A549 treated with dexamethasone at 1 μM for 4 hours (cell line): ENCODE measurements at places on chromosomes 4 and X. TPM values are rescaled to one million over a fixed set of nuclear protein-coding genes. Genes with fewer than 3 reads are reported as not detected.

The PPP2R2C gene
- 26.5 to 43.3 TPM (median 41.1 TPM) in 5 replicates for total RNA-seq

The SHROOM2 gene
- total RNA-seq = 0.81 to 1.1 TPM (median 0.99 TPM) in 5 replicates

The BMX gene
- not detected in 5 replicates for total RNA-seq

The NAAA gene
- total RNA-seq = 21.2 to 24.8 TPM (median 21.7 TPM) in 5 replicates

The NPFFR2 gene
- not detected in 5 replicates for total RNA-seq

The FNIP2 gene
- 5.0 to 10.6 TPM (median 8.0 TPM) in 5 replicates for total RNA-seq

The RGN gene
- total RNA-seq = 0.06 TPM in 2 of 5 replicates, not detected in the others

The ZNF711 gene
- total RNA-seq = 0.76 to 1.1 TPM (median 0.86 TPM) in 5 replicates
